ENCODE measurements at places on chromosomes 4 and X.

GRCh38 chrX:125101971-125102755, 217.5 kb upstream of the TEX13C start:
- DNase-seq: no peak

DNA sequence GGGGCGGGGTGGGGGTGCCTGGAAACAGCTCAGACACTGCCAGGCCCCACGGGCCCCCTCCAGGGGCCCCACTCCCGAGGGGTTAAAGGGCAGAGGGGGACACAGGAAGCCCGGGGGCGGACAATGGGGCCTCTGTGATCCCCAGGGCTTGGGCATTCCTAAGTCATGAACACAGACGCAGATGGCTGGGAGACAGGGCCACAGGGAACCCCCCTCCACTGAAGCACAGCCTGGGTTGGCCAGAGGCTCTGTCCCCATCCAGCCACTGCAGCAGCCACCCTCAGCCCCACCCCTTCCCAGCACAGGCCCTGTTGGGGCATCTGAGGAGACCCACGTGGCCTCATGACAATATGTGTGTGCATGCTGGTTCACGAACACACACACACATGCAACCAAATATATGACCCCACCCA, 3.9 kb downstream of the L1CAM start:
- DNase-seq: no peak

DNA sequence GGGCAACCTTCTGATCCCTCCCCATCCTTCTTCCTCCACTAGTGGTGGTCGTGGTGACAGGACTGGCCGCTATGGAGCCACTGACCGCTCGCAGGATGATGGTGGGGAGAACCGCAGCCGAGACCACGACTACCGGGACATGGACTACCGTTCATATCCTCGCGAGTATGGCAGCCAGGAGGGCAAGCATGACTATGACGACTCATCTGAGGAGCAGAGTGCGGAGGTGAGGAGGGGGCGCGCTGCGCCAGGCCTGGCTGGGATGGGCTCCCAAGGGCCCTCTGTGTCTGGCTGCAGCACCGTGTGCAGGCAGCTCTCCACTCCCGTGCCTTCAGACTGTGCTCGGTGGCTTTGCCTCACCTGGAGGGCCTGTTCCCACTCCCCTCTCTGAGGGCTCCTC, 24.3 kb downstream of the RBM10 start:
- DNase-seq: no peak

GRCh38 chr4:113469023-113469390, 292.5 kb downstream of the CAMK2D start:
- DNase-seq: no peak

DNA sequence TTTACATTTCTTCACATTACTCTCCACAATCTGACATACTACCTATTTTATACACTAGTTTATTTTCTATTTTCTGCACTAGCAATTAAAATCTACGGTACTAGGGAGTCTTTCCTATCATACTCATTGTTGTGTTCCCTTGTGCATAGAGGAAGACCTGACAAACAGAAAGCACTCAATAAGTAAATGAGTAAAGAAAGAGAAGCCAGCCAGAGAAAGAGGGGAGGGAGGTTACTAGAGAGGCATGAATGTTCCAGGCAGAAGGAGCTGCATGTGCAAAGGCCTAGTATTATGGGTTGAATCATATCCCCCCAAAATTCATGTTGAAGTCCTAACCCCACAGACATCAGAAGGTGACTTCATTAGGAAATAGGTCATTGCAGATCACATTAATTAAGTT, 114.0 kb downstream of the ZAR1 start:
- DNase-seq: no peak

DNA sequence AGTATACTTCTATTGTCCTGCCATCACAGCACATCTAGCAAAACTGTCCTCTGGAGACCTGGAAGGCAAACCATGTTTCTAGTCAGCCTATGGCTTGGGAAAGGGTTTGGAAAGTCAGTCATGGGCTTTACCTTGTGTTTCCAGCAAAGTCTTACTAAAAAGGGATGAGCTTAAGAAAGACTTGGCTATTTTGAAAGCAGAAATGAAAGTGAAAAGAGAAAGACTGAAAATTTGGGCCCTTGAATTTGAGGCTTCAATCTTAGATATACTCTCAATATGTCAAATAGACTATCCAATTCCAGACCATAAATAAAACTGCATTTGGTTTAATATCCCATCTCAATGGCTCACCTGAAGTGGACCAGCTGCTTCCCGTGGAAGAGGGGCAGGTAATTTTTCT, 127.9 kb downstream of the ZNF330 start:
- DNase-seq: no peak

GRCh38 chrX:74525116-74525515, 89.3 kb downstream of the RLIM start:
- no peak for DNase-seq

DNA sequence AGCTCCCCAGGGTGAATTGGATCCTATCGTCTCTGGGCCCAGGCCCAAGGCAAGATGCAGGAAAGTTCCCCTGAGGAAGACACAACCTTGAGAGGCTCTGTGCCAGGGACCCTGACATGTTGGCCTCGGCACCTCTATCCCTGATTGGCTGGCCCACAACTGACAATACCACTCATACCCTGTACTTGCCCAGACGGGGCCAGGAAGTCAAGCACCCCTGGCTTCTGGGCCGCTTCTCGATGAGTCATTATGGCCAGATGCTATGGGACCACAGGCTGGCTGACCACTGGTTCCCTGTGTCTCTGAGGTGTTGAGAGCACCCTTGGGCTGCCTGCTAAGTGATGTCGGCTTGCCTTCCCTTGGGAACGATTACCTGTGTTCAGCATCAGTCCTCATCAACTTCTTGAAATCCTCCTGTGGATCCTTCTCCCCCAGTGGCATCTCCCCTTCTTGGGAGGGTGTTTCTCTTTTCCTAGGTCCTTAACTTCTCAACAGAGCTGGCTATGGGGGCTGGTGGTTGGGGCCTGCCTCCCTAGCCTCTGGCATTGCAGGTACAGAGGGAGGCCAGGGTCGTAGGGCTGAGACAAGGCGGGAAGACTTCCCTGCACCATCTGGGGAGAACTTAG, 54.5 kb upstream of the MAMLD1 start:
- DNase-seq: no peak

DNA sequence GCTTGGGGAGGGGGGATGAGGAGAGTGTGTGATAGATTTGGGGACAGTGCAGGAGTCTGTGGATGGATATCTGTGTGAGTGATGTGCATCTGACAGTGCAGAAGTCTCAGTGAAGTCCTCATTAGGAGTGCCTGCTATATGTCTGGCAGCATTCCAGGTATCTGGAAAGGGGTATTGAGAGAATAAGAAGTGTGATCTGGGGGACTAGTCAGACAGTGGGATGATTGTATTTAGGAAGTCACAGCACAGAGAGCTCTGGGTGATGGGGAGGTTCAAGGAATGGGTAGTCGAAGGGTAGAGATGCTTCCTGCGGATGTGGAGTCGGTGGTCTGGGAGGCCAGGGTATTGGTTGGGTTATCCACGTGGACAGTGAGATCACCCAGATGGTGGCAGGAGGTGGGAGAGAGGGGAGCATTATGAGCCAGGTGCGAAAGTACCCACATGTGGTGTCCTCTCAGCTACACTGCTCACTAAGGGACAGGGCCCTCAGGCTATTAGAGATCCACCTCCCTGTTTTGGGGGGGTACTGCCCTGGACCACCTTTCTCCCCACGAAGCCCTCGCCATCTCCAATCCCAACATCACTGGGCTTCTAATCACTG, 9.8 kb downstream of the MAGED2 start:
- DNase-seq: no peak

GRCh38 chr4:70236125-70236524, 6.3 kb upstream of the CSN3 start:
- DNase-seq: no peak

- no peak for DNase-seq
Measured at GRCh38 chrX:39795605-39796004, 302.2 kb downstream of the BCOR start.

- no peak for DNase-seq
Measured at GRCh38 chr4:74230902-74231499, 73.1 kb downstream of the MTHFD2L start.

GRCh38 chr4:102474736-102475504, 26.2 kb upstream of the NFKB1 start:
- no peak for DNase-seq

GRCh38 chr4:39302901-39303300, 63.3 kb downstream of the RFC1 start:
- no peak for DNase-seq

DNA sequence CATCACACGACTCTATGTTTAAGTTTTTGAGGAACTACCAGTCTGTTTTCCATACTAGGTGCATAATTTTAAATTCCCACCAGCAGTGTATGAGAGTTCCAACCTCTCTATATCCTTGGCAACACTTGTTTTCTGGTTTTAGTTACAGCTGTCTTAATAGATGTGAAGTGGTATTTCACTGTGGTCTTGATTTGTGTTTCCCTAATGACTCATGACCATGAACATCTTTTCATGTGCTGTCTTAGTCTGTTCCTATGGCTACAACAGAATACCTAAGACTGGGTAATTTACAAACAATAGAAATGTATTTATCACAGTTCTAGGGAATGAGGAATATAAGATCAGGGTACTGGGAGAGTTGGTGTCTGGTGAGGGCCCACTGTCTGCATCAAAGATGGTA, 51.5 kb upstream of the GPR78 start:
- DNase-seq: no peak

GRCh38 chrX:63503541-63503940, 152.4 kb upstream of the SPIN4 start:
- DNase-seq: no peak

GRCh38 chr4:73247100-73247499, 11.5 kb downstream of the ANKRD17 start:
- no peak for DNase-seq
